Activated CD8-positive, alpha-beta T cell treated with anti-CD3 and anti-CD28 coated beads, Interleukin-2, amount 10 ng/mL, durations not matched to agents 7 days and 5 days (primary cell): ENCODE measurements at places on chromosomes 4 and X. TPM values are rescaled to one million over a fixed set of nuclear protein-coding genes. Genes with fewer than 3 reads are reported as not detected.

GRCh38 chr4:109432203-109432602 lies 1.4 kb upstream of the SEC24B start:
- DNase-seq: no peak

GRCh38 chr4:85780664-85781063 lies 305.7 kb downstream of the ARHGAP24 start:
- DNase-seq: no peak

- DNase-seq: no peak
These were observed 64.5 kb upstream of the PRSS12 start for GRCh38 chr4:118417325-118417724.

DNA sequence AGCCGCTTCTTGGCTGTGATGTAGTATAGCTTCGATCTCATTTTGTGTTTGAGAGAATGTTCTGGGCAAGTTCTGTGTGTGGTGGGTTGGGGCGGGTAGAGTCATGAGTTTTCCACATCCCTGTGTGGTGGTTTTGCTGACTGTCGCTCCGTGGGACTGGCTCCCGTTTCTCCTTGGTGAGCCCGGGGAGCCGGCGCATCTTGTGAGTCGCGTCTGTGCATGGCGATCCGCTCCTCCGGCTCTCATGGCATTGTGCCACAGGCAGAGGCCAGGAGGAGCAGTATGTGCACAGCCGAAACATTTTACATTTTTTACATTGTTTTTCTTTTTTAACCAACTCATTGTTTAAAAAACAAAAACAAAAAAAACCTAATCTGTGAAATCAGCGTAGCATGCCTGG lies 27.7 kb upstream of the TBC1D14 start:
- no peak for DNase-seq

DNA sequence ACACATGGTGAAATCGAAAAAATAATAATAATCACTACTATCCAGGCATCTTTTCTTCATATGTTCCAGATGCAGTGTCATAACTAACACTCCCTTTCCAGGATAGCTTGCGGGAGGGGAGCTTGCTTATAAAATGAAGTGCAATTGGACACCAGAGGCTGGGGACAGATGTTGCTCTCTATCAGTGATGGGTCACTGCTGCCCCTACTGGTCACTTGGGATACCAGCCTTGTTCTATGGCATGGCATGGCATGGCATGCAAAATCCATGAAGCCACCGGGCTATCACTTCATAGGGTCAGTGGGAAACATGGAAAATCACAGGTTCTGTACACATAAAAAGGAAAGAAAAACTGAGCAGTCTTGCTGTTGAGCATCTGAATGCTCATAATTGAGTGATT lies 168.1 kb downstream of the GLRA2 start:
- DNase-seq: peak; percentile 20

GRCh38 chrX:30659421-30659820 lies 6.2 kb downstream of the GK start:
- DNase-seq: no peak

DNA sequence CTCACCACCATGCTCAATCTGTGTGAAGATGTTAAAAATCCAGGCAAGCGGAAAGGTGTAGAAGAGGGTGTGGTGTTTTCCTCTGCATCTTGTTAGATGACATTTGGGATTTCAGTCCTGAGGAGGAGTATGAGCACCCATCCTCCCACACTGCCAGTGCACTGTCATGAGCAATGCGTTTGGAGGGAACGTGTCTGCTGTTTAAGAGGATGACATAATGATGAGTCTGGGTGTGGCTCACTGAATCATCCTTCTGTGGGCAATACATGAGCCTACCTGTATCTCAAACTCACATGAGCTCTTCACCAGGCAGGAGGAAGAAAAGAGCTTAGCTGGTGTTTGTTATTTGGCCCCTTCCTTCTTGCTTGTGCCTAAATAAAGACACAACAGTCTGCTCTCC lies 67.9 kb upstream of the ARX start:
- DNase-seq: no peak

- peak; percentile 82 for DNase-seq
These were observed at the start of gene FBXL5 for GRCh38 chr4:15655223-15656037. Gene FBXL5, minus strand, starts transcription at chr4:15655357. Its CDS starts 70 bp downstream, at chr4:15655287.

DNA sequence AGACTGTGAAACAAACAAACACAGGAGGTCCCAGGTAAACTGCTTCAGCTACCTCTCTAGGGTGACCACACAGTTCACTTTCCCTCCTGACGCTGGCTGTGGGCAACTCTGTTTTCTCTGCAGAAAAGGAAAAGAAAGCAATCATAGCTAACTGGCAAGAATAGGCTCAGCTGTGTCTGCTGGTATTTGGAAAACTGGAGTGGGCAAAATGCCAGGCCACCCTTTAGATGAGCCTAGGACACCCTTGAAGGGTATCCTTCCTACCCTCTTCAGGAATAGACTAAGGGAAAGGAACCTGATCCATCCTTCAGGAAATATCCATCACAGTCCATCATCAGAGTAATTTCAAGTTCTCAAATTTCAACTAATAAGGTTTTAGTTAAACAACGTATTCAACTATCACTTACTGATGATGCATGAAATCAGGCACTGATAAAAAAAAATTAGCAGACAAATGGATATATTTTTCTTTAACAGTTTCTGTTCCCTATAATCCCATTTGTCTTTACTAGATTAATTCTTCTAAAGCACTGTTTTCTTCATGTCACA lies 60.9 kb downstream of the CAMK2D start:
- DNase-seq: no peak

GRCh38 chr4:119025916-119026661 lies 109.5 kb upstream of the MYOZ2 start:
- no peak for DNase-seq

- no peak for DNase-seq
These were observed 4.6 kb downstream of the RNF175 start for GRCh38 chr4:153755186-153755585.

DNA sequence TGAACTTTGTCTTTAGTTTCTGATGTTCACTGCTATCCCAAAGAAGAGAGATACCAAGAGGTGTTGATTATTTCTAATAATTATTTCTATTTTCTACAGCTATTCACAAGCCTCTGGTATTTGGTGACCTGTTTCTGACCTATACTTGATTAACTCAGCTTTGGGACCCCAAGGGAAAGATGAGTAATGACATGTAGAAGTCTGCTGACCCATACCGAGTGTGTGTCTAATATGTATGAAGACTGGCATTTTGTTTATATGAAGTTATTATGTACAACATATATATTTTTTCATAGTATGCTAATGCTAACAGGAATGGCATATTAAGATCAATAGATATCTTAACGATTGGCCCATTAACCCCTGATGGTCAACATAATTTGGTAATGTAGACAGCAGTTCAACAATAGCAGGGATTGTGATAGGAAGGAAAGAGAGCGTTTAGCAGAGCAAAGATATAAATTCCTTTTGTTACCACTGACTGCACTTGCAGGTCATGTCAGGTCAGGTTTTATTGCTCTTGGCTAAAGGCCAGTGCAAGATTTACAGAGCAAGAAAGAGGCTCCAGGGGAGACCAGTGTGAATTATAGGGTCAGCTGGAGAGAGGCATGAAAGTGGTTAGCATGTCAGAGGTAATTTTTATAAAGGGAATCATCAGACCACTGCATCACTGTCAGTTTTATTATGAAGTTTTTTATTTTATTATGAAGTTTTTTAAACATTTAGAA lies 94.7 kb upstream of the DIPK2B start:
- no peak for DNase-seq

- no peak for DNase-seq
These were observed 356.8 kb downstream of the BMPR1B start for GRCh38 chr4:95114521-95114920.

DNA sequence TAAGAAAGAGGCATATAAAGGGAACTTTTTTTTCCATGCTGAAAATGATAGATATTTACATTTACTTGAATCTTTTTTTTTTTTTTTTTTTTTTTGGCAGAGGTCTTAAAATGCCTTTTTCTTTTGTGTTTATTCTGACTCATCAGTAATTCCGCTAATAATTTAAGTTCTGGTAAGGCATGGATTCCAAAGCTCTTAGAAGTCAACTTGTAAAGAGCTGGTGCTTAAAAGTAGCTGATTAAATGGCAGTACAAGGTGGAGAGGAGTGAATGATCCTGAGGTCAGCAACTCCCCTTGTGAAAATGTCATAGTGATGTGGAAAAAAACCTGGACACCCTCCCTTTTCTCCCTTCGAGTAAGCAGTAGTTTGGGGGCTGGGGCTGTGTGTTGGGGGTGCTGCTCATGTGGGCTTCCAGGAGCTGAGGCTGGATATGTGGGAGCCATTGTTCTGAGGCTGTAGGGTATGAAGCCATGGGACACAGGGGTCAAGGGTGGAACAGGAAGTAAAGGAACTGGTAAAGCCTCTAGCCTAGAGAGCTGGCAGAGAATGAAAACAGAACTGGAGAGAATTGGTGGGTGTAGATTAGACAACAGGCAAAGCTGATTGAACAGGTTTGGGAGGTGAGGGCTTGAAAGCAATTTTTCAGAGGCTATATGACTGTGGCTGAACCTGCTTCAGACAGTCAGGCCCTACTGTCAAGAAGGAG lies 41.0 kb upstream of the PITX2 start:
- DNase-seq: no peak

- no peak for DNase-seq
These were observed 48.3 kb upstream of the FAM9A start for GRCh38 chrX:8849458-8849857.

- no peak for DNase-seq
These were observed 72.4 kb downstream of the DCLK2 start for GRCh38 chr4:150150629-150151062.

- no peak for DNase-seq
These were observed 27.1 kb downstream of the CENPE start for GRCh38 chr4:103171006-103171405.

DNA sequence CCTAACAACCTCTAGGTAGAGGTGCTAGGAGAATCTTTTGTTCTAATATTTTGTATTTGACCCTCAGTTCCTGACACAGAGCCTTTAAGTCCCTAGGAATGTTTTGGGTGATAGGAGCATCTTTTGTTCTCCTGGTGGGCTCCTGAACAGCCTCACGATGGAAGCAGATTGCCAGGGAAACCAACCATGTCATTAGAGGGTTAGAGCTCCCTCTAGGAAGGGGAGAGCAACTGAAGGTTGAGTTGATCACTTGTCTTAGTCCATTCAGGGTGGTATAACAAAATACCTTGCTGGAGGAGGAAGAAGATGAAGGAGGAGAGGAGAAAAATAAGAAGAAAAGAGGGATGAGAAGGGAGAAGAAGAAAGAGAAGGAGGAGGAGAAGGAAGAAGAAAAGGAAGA lies 9.2 kb downstream of the VCX start:
- no peak for DNase-seq

GRCh38 chrX:82163701-82164100 lies 961.8 kb downstream of the SH3BGRL start:
- no peak for DNase-seq

- DNase-seq: no peak
These were observed 247.4 kb downstream of the FBXO8 start for GRCh38 chr4:174036111-174036510.

SSX4B gene
- total RNA-seq: not detected

GLOD5 gene
- not detected for total RNA-seq

STATH gene
- total RNA-seq: not detected

REELD1 gene
- not detected for total RNA-seq

NUDT6 gene
- total RNA-seq: 11.4 TPM

GPC4 gene
- not detected for total RNA-seq

S100P gene
- total RNA-seq: 8.3 TPM

CT47A1 gene
- total RNA-seq: not detected

AR gene
- total RNA-seq: not detected
